PC-3 (cell line): ENCODE measurements at places on chromosomes 13 and 19. TPM values are rescaled to one million over a fixed set of nuclear protein-coding genes. Genes with fewer than 3 reads are reported as not detected.
A peak's percentile ranks its signal among the peaks of the same experiment; 100 is the strongest.

DNA sequence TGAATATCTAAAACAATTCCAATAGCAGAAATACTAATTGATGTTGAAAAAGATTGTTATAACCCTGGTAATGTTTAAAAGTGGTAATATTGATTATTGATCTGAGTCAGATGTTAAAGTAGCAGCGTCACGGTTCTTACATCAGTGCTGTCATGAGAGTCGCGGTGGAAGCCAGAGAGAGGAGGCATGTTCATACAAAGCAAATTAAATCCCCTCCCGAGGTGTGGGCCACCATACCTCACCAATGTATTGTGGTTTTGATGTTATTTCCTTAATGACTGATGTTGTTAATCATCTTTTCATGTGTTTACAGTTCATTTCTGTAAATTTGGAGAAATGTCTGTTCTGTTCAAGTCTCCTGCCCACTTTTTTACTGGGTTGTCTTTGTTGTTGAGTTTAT lies 11.2 kb downstream of the ZNF317 start:
- DNase-seq = no peak

DNA sequence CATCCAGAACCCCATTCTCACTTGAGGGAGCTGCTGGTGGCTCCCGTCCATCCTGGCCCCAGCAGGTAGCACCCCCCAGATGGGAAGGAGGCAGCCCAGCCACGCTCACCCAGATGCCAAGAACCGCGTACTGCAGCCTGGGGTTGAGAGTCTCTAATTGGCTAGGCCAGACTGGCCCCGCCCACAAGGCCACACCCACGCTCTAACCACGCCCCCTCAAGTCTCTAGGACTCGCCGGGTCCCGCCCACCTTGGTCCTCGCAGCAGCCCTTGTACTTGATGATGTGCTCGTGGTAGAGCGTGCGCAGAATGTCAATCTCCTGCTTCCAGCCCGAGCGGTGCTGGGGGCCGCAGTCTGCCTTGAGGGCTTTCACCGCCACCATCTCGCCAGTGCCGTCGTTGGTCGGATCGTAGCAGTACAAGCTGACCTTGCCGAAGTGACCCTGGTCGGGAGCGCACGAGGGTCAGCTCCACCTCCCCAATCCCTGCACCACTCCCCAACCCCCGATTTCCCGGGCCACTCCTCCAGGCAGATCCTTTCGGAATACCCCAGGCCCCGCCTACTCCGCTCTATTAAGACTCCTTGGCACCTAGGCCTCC lies 14.5 kb upstream of the ICAM3 start:
- DNase-seq = peak; percentile 30

- DNase-seq = peak; percentile 65
These were observed 106.8 kb downstream of the NHLRC3 start for GRCh38 chr13:39144941-39145533.

SAE1 gene
- 99.7 and 134 TPM in 2 replicates for total RNA-seq

ZNF835 gene
- total RNA-seq = not detected in 2 replicates

KLK12 gene
- not detected in 2 replicates for total RNA-seq

PALM3 gene
- total RNA-seq = 2.3 and 4.8 TPM in 2 replicates

GRK1 gene
- total RNA-seq = not detected in 2 replicates

DNA sequence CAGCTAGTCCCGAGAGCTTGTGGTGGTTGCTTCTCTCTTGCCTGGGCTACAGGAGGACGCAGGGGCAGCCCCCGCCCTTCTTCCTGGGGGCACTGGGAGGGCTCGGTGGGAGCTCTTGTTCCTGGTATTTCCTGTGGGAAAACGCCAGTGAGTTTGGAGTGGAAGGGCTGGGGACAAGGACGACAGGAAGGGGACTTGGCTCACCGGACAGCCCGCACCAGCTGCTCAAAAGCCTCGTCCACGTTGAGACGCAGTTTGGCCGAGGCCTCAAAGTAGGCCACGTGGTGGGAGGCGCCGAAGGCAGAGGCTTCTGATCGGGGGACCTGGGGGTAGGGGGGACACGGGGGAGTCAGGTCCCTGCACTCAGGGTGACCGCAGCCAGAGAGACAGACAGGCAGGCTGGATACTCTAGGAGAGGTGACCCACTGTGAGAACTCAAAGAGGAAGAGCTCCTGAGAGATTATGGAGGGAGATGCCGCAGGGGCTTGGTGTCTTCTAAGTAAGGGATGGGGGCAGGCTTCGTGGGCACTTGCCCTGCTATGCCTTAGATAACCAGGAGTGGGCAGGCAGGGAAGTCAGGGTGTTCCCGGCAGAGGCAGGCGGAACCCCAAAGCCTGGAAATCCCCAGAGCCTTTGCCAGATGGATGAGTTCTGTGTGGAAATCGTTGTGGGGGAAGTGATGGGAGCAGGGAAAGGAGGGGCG lies 4.3 kb downstream of the RRAS start:
- DNase-seq = no peak

ZNF578 gene
- total RNA-seq = not detected in 2 replicates
